Hematopoietic multipotent progenitor cell treated with erythropoietin and hydrocortisone succinate and interleukin-3 and kit ligand, for 4 days (in vitro differentiated cells): ENCODE measurements at places on chromosomes 1 and 21.

- DNase-seq: no peak
Observed at GRCh38 chr21:25818121-25818520, 83.3 kb downstream of the GABPA start.

DNA sequence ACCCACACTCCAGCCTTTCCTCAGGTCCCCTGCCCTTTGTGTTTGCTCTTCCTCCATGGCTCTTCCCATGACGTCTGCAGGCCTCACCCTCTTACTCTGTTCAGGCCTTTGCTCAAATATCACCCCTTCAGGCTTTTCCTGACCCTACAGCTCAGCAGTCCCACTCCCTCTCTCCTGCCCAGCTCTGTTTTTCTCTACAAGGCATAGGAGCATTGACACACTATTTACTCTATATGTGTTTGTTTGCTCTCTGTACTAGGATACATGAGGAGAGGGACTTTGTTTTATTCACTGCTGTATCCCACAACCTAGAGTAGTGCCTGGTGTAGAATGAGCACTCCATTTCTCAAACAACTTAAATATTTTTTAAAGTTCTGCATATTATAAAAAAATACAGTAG, 107.4 kb upstream of the COA6 start:
- no peak for DNase-seq

DNA sequence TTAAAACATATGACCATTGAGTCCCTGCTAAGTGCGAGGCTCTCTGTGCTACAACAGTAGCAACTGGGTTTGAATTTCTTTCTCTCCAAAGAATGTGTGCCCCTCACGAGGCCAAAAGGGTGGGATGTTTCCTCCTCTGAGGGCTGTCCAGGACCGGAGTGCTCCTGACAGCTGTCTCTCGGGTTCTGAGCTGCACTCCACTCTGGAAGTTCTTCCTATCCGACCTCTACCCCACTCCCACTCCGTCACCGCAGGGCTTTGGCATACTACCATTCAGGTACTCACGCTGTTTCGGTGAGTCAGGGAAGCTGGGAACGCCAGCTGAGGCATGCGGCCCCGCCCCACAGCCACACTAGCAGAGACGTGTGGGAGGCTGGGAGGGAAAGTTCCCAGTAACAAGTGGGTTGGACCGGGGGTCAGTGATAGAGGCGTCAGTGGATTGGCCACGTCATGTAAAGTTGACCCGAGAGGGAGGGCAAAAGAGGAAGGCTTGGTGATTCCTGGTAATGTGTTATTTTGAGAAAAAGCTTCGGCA, 705 bp upstream of the SLC50A1 start:
- peak; percentile 85 for DNase-seq

GRCh38 chr1:16393570-16394521, 26.8 kb downstream of the SZRD1 start:
- DNase-seq: peak; percentile 32

GRCh38 chr1:90721210-90722194, 4.4 kb upstream of the BARHL2 start:
- DNase-seq: peak; percentile 89

GRCh38 chr1:221839782-221840395, 98.0 kb upstream of the DUSP10 start:
- peak; percentile 57 for DNase-seq

DNA sequence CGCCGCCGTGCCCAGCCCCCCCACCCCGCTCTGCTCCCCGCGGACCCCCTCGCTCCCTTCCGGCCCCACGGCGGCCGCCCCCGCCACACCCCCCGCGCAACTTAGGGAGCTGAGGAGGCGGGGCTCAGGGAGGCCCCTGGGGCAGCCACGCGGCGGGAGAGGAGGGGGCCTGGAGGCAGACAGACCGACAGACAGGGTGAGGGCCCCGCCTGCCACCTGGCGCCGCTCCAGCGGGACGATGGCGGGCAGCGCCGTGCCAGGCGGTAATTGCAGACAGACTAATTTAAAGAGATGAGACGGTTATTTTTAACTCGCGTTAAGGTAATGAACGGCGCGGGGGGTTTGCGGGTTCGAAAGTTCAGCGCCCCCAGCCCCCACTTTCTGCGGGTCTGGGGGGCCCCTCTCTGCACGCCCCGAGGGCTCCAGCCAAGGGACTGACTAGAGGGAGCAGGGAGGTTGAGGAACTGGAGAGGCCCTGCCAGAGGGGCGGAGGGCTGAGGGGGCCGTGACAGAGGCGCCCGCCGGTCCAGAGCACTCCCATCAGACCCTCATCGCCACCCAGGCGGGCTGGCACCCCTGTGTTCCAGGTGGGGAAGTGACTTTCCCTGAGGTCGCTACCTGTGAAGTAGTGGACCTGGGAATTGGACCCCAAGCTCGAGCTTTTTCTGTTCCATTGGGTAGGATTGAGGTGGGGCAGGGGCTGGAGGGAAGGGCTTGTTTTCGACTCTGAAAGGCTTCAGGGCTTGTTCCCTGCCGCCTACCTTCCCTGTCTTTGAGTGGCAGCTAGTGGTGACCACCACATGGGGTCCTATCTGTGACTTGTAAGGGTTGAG, 5.4 kb downstream of the FOXO6 start:
- DNase-seq: peak; percentile 61

GRCh38 chr1:117665556-117666270, 59.9 kb downstream of the TENT5C start:
- DNase-seq: no peak

- DNase-seq: no peak
Observed at GRCh38 chr1:179937668-179938254, 16.8 kb upstream of the CEP350 start.

DNA sequence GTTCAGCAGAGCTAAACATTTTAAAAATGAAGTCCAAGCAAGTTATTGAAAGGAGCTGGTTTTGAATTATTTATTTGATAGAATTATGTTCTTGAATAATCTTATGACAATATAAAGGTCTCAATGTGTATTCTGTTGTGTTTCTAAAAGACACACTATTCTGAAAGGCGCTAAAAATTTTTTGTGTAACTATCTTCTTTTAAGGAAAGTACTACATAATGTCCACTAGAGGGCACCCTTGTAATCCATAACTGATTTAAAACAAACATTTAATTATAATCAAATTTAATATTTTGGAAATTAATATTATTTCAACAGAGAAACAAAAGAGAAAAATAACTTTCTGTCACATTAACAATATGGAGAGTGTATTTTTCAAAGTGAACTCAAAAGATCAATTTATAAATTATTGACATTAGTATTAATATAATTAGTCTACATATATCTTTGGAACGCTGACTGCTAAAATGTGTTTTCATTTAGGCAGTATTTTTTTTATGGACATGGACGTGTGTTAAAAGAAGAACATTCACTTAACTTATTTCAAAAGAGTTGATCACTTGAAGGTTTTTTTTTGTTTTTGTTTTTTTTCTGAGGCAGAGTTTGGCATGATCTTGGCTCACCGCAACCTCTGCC, 248.4 kb downstream of the DENND1B start:
- peak; percentile 81 for DNase-seq

GRCh38 chr1:236518322-236518721, 5.5 kb upstream of the LGALS8 start:
- DNase-seq: peak; percentile 45

GRCh38 chr1:153612755-153613331, at the start of gene S100A16:
TSS of gene S100A16 (minus strand) at chr1:153613137. CDS start at chr1:153608151, 4,986 bp downstream.
- DNase-seq: peak; percentile 36

DNA sequence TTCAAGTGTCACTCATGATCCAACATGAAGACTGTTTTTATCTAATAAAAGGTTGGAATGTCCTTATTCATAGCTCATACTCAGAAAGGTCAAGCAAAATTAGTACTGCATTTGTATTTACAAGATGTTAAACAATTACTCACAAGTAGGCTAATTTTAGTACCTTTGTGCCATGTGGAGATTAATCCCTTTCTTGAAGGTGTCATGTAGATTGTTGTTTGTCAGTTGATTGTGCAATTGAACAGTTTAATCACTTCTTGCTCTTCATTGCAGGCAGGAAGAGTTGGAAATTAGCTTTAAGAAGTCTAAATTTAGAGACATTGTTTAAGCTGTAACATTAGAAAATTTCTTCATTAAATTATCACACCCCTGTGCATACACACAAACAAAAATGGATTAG, 847.1 kb downstream of the KCNT2 start:
- DNase-seq: no peak

GRCh38 chr1:158691907-158692306, 5.4 kb upstream of the SPTA1 start:
- DNase-seq: peak; percentile 93

DNA sequence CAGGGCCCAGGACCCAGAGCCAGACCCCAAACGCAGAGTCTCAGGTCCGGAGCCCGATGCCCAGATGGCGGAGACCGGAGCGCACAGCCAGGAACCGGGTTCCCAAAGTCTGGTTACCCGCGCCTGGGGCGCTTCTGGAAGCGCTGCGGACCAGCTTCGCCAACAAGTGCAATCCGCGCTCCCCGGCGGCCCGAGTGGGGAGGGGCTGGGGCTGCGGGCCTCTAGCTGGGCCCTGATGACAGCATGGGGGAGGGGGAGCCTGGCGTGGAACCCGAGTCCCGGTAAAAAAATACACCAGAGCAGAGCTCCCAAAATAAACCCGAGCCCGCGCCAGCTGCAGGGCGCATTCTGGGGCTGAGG, 494 bp downstream of the NT5C1A start:
- no peak for DNase-seq

DNA sequence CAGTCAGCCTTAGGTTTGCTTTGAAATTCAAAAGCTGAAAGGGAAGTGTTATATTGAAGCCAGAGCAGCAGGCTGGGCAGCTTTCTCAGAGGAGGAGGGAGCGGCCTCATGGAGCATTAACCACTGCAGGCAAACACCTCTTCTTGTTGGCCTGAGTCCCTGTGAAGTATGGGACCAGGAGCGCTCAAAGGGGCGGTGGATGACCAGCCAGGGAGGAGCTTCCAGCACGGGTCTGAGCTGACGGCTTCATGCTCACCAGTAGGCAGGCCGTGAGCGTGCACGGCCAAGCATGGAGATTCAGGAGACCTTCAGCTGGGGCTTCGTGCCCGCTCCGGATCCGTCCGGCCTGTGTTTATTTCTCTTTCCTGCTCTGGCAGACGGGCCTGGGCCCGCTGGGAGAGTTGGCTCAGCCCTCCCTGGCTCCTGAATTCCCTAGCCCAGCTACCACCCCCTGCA, 245.2 kb downstream of the TRABD2B start:
- DNase-seq: no peak

DNA sequence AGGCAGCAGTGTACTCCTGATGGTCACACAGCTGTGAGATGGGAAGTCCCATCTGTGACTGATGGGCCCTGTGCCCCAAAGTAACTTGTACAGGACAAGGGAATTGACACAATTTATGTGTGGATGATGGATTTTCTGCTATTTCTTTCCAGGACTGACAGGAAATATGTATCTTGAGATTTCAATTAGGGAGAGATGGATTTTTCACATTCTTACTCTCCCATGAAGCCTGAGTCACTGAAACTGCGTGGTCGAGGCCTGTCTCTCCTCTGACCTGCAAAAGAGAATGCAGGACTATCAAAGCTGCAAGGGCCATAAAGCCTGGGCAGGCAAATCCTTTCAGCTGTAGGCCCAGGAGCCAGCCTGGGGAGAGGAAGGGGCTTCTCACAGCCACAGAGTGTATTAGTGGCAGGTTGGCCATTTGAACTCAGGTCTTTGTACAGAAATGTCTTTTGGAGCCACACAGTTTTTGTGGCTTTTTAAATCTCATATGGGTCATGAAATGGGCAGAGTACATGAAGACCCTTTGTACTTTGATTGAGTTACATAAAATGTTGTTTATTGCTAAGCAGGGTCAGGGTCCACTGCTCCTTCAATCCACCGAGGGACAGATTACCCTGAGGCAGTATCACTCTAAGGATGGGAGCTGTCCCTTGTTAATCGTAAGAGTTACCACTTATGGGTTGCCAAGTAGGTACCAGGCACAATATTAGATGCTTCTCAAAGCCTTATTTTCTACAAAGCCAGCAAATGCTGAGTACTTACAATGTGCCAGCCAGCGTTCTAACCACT, 14.8 kb downstream of the ALX3 start:
- no peak for DNase-seq

GRCh38 chr1:192602757-192603156, 27.2 kb downstream of the RGS1 start:
- DNase-seq: no peak

DNA sequence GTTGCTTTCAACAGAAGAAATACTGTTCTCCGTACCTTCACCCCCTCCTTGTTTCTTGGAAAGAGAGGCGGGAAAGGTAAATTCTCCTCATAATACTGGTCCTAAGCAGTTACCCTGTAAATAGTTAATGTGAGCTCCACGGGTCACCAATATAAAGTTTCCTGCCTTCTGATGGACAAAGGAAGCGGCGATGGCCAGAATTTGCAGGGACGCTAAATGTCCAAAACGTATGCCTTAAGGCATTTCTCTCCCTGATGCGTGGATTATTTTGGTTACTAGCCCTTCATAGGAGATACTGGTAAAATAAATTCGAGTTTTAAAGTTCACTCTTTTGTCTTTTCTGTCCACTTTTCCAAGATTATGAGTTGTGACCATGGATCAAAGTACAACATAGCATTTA, 898 bp upstream of the PTGS2 start:
- peak; percentile 29 for DNase-seq

DNA sequence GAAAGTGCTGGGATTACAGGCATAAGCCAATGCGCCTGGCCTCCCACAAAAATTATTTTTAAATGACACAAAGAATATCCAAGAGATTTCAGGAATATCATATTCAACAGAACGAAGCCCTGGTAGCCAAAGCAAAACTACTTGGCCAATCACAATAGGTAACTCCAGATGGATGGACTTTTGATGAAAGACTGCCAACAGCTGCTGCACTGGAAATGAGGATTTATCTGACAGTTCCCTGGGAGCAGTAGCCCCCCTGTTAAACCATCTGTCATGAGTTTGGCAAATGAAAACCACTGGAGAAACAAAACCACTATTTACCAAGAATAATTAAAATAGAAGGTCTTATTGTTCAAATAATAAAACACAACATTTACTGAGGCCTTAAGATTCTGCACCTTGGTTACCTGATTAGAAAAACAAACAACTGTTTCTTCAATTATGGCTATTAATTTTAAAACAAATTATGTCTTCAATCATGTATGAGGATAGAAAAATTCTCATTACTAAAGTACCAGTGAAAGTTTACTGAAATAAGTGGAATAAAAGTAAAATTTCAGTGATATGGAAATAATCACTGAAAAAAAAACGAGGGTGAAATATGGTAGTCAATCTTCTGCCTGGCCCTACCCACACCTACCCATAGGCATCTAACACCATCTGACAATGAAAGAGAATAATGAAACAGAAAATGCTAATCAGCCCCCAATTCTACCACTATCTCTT, 34.3 kb upstream of the PSMG1 start:
- no peak for DNase-seq

- no peak for DNase-seq
Observed at GRCh38 chr1:5010656-5011055, 356.2 kb downstream of the AJAP1 start.

- peak; percentile 4 for DNase-seq
Observed at GRCh38 chr1:84862810-84863251, 30.2 kb downstream of the LPAR3 start.

- DNase-seq: no peak
Observed at GRCh38 chr1:42175314-42176054, 10.9 kb upstream of the GUCA2A start.

DNA sequence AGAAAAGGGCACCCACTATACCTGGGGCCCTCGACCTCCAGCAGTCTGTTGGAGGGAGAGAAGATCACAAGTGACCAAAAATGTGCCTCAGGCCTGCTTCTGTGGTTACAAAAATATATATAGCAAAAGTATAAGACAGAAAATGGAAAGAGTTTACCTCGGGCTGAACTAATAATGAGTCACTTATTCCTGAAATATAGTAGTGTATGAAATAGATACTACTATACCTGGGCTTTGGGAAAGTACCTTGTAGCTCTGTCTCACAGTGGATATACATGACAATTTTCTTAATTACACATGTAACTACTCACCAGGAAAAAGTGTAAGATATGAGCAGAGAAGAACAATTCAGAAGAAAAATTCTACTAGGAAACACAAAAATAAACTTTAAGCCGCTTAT, 7.3 kb upstream of the APCS start:
- no peak for DNase-seq
